ENCODE measurements at places on chromosomes 5 and 9.

- DNase-seq: no peak
Measured at GRCh38 chr5:32283539-32284377, 29.0 kb downstream of the MTMR12 start.

GRCh38 chr9:117718085-117718484, 13.9 kb downstream of the TLR4 start:
- no peak for DNase-seq

GRCh38 chr5:73387601-73388305, 60.8 kb downstream of the FOXD1 start:
- no peak for DNase-seq

DNA sequence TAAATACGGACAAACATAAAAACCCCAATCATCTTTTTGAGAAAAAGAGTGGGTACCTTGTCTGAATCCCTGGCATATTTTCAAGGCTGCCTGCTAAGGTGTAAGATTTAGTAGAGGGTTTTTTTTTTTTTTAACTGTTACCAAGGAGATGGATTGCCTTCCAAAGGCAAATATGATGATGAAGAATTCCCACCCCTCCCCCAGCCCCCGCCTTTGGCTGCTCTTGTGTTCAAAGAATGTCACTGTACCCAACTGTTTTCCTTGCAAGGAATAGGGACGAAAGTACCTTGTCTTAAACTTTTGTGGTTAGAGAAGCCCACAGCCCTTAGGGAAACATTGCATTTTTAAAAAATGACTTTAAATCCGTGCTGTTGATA, 31.3 kb downstream of the ARHGAP26 start:
- no peak for DNase-seq

DNA sequence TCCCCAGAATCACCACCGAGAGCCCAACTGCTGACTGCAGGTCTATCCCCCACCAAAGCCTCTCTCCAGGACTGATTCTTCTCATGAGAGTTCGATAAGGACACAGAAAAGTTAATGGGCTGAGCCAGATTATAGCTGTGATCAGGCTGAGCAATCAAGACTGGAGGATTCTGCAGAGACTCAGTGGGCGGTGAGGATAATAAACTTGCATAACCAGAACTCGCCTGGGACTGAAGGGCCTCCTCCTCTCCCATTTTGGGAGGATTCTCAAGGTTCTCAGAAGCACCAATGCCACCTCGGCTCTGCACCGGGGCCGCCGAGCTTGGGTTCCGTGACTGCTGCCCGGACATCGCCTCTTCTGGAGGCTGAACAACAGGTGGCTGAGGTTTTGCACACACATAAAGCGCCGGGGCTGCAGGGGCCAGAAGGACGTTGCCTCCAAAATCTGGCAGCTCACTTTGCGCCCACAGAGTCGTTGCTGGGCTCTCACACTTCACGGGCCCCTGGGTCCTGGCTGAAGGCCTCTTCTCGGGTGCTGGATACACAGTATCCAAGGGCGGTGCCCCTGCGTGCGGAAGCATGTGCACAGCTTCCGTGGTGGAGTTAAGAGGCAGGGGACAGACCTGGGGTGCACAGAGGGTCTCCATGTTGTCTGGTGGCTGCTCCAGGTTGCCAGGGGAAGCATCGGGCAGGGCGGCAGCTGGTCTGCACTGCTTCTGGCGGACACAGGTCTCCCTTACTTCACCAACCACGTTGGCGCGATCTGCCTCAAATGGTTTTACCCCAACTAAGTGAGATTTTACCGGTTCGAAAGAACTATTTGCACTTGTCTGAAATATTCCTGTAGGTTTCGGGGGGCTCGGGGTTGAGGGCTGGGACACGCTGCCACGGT, 7.6 kb downstream of the SEC16A start:
- DNase-seq: no peak

GRCh38 chr9:133121915-133122550, 993 bp upstream of the RALGDS start:
- no peak for DNase-seq

DNA sequence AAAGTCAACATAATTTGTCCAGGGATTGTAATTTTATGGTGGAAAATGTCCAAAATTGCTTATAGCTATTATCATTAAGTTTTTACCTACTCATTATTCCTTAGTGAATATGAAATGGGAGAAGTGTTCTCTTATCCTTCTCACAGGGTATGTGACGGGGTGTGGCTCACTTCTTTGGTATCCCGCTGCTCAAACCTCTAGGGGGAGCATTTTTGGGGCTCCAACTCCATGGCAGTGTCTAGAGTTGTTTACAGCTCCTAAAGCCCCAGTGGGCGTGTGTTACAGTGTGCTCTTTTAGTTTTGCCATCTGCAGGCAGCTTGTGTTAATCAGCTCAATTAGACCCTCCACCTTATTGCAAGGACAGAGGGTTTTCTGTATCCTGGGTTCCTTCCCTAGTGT, 89.4 kb downstream of the CDKN2A start:
- DNase-seq: no peak

DNA sequence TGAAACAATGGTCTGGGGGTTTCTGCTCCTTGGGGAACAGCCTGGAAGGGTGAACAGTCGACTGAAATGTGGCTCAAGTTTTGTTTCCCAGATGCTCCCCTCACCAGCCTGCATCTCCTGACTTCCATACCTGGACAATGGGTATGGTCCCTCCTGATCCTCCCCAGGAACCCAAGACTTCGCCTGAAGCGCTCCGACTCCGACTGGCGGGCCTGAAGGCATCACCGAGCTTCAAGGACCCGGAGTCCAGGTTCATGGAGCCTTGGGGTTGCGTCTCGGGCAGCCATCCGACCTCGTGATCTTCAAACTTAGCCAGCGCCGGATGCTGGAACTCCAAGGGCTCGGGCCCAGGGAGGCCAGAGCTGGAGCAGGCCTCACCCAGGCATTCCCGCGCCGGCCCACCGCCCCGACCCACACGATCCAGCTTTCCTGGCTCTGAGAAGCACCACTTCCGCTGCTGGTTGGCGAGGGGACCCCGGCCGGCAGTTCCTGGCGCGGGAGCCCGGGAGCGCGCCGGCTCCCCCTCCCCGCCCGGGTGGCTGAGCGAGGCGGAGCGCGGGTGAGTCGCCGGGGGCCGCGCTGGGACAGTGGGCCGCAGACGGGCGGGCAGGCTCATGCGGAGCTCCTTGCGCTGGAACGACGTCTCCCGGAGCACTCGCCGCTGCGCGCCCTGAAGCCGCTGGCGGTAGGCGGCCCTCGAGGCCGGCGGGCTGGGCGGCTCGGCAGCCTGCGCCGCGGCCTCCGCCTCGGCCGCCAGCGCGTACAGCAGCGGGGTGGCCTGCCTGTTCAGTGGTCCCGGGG, 5.2 kb downstream of the SHROOM1 start:
- DNase-seq: no peak

DNA sequence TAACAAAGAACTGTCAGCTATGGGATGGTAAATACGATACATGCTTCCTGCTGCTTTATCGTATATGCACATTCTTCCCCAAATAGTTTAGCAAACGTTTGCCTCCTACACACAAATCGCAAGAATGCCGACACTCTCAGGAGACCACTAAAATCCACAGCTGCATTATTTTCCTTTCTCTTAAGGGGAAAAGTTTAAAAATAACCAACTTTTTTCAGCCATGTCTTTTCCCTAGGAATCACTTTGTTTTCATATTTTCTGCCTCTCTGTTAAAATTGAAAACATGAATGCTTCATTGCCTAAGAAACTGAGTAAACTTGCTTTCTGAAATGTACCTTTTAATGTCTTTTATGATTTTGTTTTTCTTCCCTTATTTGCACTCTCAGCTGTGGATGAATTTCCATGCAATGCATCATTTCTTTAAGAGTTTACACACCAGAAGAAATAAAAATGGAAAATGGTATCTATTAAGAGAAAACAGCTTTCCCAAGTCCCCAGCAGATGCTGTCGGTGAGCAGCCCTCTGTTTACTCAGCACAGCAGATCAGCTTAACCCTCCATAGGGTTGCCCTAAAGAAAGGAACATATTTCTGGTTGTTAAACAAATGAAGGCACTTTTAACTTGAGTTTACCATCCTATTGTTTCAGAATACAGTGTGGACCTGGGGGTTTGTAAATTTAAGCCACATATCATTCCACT, 66.2 kb downstream of the IZUMO3 start:
- no peak for DNase-seq

DNA sequence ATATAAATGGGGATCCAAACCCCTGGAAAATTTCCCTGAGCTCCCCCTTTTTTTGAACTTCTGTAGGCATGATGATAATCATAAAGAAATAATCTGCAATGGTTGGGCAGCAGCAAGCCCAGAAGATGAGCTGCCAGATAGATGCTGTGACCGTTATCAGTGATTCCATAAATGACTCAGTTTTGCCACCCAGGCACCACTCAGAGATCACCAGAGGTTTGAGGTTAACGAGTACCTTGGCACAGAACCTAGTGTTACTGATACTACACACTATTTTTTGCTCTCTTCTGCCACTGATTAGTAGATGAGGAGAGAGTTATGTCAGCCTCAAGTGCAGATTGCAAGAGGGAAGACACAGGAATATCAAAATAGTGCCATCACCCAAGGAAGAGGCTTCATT, 199.3 kb upstream of the PTGER4 start:
- DNase-seq: no peak

- no peak for DNase-seq
Measured at GRCh38 chr9:95788521-95788991, 86.9 kb upstream of the ERCC6L2 start.

GRCh38 chr9:92669527-92669889, 423 bp downstream of the IPPK start:
- no peak for DNase-seq

DNA sequence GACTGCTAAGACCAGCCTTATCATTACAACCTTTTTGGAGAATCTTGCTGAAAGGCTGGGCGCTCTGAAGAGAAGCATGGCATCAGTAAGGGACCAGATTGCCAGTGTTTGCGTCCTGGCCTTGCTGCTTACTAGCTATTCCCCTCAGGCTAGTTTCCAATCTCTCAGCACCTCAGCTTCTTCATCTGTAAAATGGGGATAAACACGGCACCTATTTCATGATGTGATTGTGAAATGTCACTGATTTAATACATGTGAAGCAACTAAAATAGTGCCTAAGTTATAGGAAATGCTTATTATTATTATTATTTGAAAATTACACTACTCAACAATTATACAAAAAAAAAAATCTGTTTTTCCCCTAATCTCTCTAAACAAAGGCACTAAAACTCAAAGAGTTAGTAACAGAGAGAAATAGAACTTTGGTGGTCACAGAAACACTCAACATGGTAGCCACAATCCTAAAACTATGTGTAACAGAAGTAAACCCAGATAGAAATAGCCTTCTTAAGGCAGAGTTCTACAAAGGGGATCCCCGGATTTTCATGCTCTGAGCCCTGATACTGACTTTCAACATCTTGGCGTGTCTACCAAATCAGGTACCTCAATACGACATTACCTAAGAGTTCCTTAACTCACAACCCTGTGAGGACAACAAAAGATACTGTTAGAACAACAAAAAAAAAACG, 62.0 kb downstream of the ENC1 start:
- DNase-seq: no peak

- no peak for DNase-seq
Measured at GRCh38 chr5:87944553-87945285, 323.9 kb downstream of the TMEM161B start.

- DNase-seq: no peak
Measured at GRCh38 chr9:107158321-107158720, 124.8 kb upstream of the RAD23B start.

DNA sequence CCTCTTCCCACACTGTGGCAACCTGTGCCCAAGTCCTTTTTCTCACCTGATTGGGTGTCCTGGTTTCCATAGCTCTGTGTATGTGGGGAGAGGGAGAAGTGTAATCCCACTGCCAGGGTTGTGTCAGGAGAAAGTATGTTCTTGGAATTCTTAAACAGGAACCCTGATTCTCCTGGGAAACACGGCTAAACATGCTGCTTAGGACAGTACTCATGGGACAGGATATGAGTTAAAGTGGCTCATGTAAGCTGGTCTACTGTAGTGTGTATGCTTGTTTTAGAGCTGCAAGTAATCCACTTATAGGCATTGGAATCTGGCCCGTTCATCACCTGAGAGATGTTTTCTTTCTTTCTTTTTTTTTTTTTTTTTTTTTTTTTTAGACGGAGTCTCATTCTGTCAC, 23.9 kb downstream of the ARHGEF28 start:
- DNase-seq: no peak

GRCh38 chr9:70152350-70152749, 106.4 kb upstream of the SMC5 start:
- no peak for DNase-seq

DNA sequence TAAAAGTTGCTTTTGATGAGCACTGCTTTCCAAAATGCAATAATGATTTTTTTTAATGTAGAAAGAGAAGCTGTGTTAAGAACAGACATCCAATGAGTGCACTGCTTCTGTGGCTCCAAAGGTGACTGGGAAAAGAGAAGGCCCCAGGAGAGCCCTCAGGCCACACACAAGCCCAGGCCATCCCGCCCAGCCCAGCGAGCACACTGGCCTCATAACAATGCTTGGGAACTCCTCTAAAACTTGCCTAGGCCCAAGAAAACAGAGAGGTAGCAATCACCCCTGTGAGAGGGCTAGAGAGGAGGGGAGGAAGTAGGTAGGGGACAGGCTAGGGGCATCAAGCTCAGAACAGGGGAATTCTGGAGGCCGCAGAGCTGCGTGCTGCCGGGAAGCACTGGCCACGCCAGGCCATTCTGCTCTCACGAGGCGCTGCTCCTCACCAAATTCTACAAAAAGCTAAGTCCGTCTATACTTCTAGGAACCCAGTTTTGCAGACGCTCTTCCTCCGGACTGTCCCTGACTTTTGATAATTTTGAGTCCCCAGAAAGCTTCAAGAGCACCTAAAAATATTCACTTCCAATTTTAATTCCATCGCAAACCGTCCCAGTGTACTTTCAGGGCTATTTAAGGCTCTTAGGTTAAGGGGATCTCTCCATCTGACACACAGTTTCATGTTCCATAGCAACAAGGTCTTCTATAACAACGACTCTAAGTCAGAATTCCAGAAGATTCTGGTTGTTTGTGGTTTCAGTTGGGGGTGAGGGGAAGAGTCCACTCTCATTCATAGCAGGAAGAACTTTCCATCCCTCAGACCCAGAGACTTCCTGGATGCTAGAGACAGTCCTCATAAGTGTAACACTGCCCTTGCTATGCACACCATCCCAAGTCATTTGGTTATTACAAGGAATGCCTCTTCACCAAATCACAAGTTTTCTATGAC, 51.0 kb downstream of the HABP4 start:
- DNase-seq: no peak

Data from HS-27A (cell line).